ENCODE measurements at places on chromosomes 5 and 9. TPM values are rescaled to one million over a fixed set of nuclear protein-coding genes. Genes with fewer than 3 reads are reported as not detected.

DNA sequence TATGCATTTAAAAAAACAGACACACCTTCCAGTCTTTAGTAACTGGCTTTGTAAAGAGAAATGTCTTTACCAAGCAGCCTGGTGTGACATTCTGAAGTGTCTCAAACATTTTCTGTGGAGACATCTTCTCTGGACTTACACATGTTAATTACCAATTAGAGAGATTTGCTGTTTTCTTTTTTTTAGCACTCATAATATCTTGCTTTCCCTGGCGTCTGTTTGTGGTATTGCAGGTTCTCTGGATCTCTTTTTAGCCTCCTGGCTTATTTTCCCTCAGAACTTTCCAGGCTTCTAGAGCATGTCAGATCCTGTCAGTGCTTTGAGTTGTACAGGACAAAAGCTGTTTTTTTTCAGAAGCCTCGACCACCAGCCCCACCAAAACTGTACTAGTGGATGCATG is 92.5 kb downstream of the MSX2 start:
- DNase-seq, result no peak

GRCh38 chr9:36486329-36486932 is 86.3 kb upstream of the MELK start:
- no peak for DNase-seq

- DNase-seq, result no peak
These were observed 158.1 kb downstream of the FGF1 start for GRCh38 chr5:142527664-142528295.

GRCh38 chr9:91231619-91232018 is 130.1 kb downstream of the AUH start:
- no peak for DNase-seq

DNA sequence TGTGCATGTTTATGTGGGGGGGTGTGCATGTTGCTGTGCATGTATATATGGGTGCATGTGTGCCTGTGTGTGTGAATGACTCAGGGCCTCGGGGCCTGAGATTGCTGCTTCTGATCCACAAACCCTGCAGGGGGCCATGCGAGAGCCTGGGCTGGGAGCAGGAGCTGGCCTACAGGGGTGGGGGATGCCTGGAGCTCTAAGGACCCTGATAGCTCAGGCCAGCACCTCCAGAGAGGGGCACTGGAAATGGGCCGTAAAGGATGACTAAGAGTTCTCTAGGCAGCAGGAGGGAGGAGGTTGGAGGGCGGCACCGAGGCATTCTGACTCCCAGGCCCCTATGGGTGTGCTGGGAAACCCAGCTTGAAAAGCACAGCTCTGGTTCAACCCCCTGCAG is 6.9 kb upstream of the UBAC1 start:
- DNase-seq, result no peak

- DNase-seq, result no peak
These were observed 227.0 kb downstream of the PAPPA start for GRCh38 chr9:116380496-116380995.

- no peak for DNase-seq
These were observed 206.1 kb upstream of the ZNF608 start for GRCh38 chr5:124952566-124952965.

The SHC3 gene
- 5.3 TPM for total RNA-seq

The JAK2 gene
- total RNA-seq, result 28.4 TPM

The TSLP gene
- total RNA-seq, result 0.22 TPM
